Stimulated activated CD4-positive, alpha-beta T cell treated with anti-CD3 and anti-CD28 coated beads, Interleukin-1b, Interleukin-23, amount 100 ng/mL, for 4 hours (primary cell): ENCODE measurements at places on chromosomes 16 and 17.

DNA sequence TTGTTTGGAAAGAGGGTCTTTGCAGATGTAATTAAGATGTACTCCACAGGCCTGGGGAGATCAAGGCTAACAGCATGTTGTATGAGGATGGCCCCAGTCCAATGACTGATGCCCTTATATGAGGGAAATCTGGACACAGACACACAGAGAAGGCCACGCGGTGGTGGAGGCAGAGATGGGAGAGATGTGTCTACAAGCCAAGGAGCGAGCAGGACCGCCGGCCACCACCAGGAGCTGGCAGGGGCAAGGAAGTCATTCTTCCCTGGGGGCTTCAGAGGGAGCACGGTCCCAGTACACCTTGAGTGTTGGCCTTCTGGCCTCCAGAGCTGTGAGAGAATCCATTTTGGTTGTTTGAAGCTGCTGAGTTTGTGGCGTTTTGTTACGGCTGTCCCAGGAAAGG is 14.7 kb downstream of the SOCS3 start:
- DNase-seq = no peak

- no peak for DNase-seq
Measured at GRCh38 chr17:82412535-82413520, 5.3 kb upstream of the HEXD start.

DNA sequence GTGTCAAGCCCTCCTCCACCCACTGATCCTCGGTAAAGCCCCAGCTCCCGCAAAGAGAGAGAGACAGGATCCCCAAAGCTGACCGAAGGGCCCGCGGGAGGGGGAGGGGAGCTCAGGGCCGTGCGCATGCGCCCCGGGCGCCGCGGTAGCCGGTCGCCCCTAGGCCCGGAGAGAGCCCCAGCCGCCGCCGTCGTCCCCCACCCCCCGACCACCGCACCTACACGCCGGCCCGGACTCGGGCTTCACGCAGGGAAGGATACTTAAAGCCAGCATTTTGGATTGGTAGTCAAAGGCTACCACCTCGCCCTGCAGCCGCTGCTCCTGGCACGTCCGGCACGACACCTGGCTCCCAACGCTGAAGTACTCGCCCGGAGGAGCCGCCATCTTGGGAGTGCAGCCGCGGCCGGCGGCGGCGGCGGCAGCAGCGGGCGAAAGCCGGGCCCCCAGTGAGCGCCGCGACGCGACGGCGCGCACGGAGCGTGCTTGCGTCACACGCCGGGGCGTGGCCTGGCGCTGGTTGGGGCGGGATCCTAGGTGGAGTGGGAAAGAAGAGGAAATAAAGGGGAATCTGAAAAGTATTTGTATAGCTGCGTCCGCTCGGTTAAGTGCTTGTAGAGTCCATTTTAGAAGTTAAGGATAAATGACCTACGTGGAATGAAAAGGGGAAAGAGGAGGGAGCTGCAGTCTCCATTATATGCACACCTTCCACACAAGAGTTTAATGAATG is at the start of gene LSM12:
Gene LSM12, minus strand, starts transcription at position 468 of the 727 bp plus-strand sequence. Its CDS starts 84 bp downstream, at position 384.
- peak; percentile 91 for DNase-seq

GRCh38 chr17:65544672-65545071 is 16.8 kb downstream of the AXIN2 start:
- DNase-seq = no peak

DNA sequence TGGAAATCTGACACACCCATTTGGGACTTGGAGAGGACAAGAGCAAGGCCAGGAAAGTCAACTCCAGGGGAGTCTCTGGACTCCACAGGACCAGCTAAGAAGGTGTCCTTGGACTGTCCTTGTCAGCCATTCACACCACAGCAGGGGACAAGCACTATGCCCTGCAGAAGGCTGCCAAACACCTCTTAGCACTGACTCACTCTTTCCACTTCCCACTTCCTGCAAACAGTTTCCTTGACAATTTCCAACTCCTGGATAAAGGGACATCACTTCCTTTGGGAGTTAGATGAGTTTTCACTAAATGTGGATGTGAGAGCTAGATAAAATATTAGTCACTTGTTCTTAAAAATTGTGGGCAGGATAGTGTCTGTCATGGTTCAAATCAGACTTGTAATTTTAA is 37.8 kb upstream of the BCAR1 start:
- no peak for DNase-seq

DNA sequence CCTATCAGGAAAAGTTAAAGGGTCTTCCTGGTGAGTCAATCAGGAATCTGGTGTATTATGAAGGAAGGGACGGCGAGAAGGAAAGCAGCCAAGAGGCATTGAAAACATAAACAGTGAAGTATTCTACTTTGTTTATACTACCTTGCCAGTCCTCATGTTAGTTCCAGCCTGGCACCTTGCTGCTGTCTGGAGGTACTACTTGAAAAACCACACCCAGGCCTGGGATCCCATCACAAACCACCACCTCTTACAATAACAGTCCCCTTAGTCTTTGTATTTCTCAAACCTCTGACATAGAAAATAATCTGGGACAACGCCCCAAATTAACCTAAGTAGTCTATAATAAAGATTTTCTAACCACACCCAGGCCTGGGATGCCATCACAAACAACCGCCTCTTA is 676.7 kb upstream of the SOX9 start:
- DNase-seq = no peak

GRCh38 chr17:44004077-44004760 is at the start of gene NAGS:
Gene NAGS (plus strand): TSS chr17:44004622. CDS start chr17:44004664, 42 bp downstream.
- DNase-seq = no peak

DNA sequence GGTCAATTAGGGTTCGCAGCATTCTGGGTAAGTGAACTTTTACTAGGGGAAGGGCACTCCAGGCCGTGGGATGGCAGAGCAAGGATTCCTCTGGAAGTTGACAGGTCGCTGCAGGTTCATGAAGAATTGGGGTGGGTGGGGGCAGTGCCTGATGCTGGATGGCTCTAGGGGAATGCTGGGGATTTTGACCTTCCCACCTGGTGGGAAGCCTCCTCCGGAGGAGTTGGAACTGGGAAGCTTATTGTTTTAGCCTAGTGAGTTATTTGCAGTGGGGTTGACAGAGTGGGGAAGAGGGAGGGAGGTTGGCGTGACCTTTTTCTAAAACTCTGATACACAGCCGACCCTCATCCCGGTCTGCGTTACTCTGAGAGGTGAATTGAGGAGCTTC is 606 bp upstream of the C17orf113 start:
- no peak for DNase-seq

DNA sequence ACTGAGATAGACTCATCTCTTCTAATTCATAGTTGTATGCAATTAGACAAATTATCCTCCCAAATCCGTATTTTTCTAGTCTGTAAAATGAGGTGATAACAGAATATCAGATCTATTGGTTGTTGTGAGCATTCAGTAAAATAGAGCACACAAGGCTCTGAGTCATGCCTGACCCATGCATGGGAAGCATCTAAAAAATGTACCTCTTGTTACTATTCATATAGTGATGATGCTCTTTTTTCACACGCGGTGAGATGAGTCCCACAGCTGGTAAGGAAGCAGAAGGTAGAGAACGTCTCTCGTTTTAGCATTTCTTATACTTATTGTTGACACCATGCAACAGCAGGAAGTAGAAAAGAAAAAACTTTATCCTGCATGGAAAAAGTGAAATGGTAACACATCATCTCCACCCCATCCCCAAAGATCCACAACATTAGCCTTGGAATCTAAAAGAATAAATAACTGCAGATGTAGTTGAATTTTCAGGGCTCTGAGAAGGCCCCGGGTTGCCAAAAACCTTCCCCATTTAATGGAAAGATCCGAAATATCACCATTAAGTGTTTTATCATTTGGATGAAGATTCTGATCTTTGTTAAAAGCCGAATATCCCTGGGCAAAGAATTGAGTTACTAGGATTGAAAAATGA is 215.6 kb downstream of the TMEM114 start:
- DNase-seq = no peak

DNA sequence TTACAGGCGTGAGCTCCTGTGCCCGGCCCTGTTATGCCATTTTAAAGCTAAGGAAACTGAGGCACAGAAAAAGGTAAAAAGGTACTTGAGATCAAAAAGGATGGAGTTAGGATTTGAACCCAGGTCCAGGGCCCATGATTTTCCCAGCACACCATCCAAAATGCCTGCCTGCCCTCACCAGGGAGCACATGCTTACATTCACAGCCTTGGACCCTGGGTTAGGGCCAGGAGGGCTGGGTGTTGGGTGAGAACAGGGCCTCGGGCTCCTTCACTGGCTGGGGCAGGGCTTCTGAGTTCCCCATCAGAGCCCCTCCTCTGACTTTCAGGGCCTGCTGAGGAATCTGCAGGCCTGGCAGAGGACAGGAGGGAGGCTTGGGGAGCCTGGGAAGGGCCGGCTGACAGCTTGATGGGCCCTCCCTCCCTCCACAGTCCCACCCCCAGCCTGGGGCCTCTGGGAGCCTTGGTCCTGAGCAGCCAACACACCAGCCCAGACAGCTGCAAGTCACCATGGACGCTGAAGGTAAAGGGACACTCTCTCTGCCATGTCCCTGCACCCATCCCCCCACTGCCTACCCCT is at the start of gene QPRT:
Gene QPRT, plus strand, starts transcription at position 490 of the 577 bp plus-strand sequence. Its CDS starts 18 bp downstream, at position 508.
- DNase-seq = no peak

DNA sequence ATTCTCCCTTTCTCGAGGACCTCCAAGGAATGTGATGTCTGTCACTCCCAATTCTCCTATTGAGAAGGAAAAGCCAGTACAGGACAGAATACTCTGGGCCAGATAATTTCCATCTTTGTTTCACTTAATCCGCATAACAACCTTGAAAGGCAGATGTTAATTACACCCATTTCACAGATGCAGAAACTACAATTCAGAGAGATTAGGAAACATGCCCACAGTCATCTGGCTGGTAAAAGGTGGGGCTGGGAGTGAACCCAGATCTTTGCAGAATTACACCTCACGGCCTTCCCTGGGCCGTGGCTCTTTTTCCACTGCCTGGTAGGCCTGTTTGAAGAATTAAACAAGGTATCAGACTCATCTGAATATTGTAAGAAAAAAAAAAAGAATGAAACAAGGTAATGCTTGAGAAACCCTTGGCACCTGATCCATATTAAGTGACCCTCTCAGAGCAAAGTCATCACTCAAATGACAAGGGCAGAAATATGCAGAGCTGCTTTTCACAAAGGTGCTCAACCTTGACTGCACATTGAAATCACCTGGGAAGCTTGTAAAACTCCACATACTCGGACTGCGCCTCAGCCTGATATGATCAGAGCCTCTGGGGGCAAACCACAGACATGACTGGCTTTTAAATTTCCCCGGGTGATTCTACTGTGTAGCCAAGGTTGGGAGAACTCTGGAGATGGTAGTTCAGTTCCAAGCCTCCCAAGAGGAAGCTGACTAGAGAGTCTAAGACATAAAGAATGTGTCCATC is 16.6 kb upstream of the G6PC1 start:
- no peak for DNase-seq

- DNase-seq = no peak
Measured at GRCh38 chr17:10211666-10212065, 13.3 kb upstream of the GAS7 start.

GRCh38 chr17:48236681-48237134 is 129.1 kb downstream of the SNX11 start:
- DNase-seq = no peak

- DNase-seq = no peak
Measured at GRCh38 chr17:47707056-47707804, 13.3 kb downstream of the TBKBP1 start.

DNA sequence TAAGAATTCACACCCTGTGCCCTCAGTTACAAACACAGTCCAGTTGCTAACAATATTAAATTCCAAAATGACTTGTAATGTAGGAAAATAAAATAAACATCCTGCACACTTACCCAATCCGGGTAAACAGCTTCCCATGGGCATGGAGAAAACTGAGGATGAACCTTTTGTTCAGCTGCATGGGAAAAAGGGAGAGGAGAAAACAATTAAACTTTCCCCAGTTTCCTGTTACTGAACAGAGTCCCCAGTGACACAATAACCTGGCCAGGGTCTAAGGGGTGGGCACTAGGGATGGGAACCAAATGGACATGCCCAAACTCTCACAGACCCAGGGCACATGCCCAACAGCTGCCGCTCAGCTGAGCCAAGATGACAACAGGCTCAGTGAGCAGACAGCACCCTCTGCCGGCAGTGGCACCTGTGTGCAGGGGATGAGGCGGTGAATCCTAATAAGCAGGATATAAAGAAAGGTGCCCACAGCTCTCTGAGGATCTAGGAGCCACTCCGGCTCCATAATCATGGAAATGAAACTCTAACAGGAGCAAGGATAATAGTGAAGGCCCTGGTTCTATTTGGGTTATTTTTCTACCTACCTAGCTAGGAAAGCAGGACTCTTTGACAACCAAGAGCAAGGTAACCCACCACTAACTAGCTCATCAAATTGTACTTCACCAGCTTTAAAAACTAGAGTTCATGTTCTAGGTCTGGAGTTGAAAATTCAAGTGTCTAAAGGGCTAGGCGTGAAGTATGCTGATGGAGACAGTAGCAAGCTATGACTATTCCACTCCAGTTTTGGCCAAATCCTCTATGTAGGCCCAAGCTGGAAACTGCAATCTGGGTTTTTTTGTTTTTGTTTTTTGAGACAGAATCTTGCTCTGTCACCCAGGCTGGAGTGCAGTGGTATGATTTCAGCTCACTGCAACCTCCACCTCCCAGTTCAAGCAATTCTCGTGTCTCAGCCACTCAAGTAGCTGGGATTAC is 58.8 kb downstream of the SMG6 start:
- peak; percentile 80 for DNase-seq

DNA sequence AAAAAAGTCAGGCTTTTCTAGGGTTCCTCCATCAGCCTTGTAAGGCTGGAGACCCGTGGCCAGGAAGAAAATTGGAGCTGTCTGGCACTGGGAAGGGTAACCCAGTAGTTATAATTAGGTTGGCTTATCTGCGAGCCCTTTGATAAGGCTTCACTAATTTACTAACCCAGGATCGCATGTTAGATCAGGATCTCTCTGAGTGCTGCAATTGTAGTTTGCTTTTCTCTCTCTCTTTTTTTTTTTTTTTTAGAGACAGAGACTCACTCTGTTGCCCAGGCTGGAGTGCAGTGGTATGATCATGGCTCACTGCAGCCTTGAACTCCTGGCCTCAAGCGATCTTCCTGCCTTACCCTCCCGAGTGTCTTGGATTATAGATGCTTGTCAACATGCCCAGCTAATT is 17.0 kb downstream of the ABCC1 start:
- no peak for DNase-seq

DNA sequence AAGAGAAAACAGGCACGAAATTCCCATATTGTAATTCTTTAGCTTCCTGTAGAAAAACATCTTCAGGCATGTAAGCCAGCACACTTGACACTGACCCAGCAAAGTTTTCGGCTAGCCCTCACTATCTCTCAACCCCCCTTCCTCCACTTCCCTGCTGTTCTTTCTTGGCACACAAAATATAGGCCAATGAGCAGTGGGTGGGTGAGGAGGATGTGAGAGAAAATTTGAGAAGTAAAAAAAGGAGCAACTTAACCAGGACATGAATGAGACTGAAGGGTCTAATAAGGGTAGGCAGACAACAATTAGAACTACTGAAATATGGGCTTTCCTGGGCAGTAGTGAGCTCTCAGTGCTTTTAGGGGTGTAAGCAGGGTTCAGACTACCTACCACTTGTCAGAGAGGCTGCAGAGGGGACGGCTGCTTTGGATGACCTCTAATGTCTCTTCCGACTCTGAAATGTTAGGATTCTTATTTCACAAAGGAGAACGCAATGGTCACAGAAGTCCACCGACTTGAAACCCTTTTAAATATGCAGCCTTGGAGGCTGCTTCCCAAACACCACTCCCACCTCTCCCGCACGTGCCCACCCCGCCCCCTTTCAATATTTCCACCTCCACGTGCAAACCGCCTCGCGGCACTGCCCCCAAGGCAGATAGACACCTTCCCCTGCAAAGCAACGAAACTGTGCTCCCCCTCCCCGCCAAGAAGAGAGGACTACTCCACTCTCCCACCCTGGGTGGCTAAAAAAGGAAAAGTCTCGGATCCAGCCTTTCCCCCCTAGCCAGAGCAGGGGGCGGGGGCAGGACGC is 889 bp downstream of the MBTD1 start:
- DNase-seq = no peak
